ENCODE measurements at places on chromosomes 16 and 17.

GRCh38 chr17:65783845-65784334 is 222.4 kb upstream of the AXIN2 start:
- no peak for DNase-seq

DNA sequence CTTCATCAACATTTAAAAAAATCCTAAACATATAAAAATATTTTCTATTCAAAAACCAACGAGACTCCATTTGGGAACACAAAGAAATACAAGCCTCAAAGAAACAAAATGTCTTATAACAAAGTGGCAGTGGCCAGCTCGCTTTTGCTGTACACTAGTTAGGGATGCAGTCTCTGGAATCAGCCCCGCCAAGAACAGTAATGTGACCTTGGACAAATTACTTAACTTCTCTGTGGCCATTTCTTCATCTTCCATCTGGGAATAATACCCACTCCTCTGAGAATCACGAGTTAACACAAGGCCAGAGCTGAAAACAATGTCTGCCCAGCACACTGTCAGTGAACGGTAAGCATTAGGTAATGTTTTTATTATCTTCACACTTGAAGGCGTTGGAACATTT is 5.6 kb downstream of the STAT5B start:
- no peak for DNase-seq

GRCh38 chr17:11899537-11899942 is 97.7 kb downstream of the ZNF18 start:
- no peak for DNase-seq

DNA sequence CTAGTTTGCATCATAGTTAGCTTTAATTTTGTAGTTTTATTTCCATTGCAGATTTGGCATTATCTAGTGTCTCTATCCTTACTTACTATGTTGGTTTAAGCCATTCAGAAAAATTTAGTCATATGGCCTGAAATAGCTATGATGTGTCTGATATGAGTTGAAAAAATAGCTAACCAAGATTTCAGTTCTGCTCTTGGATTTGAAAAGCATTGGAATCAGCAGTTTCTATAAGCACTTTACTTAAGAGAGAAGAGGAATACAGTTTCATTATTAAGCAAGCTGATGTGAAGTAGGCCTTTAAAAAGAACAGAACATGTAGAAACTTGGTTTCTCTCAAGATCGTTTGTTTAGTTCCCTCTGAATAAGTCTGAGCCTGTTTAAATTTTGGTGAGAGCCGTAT is 25.9 kb downstream of the LPCAT2 start:
- no peak for DNase-seq

GRCh38 chr16:90046122-90046970 is 27.1 kb upstream of the DBNDD1 start:
- DNase-seq, result no peak

DNA sequence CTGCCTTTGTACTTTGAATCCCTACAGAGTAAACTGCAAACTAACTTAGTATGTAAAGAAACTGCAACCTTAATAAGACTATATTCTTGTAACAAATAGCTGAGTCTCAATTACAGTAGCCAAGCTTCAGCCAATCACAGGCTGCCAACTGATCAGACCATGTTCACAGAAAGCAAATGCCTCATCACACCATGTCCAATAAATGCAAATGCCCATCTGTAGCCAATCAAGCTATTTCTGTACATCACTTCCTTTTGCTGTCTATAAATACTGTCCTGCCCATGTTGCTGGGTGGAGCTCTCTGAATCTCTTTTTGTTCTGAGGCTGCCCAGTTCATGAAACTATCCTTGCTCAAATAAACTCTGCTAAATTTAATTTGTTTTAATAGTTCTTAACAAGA is 531.7 kb upstream of the TOM1L1 start:
- no peak for DNase-seq

DNA sequence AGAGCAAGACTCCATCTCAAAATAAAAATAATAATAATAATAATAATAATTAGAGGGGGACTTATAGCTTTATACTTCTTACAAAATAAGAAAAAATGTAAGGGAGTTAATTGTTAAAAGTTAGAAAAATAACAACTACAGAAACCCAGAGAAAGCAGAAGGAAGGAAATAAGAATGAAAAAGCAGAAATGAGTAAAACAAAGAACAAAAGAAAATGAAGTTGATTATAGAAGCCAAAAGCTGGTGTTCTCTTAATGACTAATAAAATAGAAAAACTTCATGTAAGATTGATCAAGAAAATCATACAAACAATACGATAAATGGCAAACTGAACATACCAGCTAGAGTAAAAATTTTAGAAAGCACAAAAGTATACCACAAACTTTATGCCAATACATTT is 6.8 kb upstream of the NSMCE1 start:
- DNase-seq, result no peak

GRCh38 chr17:28131599-28131998 is 89.1 kb downstream of the NLK start:
- DNase-seq, result no peak

DNA sequence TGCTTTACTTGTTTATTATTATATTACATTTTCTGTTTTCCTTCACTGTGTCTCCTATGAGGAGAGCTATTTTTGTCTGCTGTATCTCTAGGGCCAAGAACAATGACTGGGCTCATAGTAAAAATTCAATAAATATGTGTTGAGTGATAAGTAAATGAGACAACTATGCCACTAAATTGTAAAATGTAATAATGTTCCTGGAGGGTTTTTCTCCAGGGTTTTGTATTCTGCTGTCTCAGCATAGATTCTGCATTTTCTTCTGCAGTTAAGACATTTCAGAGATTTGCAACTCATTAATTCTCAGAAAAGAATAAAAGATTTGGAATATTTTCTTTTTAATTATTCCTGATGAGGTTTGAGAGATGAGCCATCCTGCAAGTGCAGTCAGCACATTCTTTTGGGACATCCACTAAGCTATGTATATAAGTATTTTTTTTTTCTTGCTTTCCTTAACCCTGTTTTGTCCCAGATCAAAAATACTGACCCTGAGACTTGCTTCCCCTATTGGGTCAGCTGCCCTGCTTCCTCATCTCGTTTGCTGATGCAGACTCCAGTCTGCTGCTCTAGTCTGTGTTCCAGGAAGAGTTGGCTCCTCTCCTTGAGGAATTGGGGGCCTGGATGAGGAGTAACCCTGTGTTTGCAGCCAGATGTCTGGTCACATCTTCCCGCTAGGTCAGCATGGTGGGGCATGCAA is 122.9 kb downstream of the ABCA8 start:
- no peak for DNase-seq

- DNase-seq, result no peak
Observed at GRCh38 chr17:15436473-15437302, 30.7 kb downstream of the CDRT4 start.

GRCh38 chr16:52568983-52569690 is 22.2 kb upstream of the TOX3 start:
- no peak for DNase-seq

DNA sequence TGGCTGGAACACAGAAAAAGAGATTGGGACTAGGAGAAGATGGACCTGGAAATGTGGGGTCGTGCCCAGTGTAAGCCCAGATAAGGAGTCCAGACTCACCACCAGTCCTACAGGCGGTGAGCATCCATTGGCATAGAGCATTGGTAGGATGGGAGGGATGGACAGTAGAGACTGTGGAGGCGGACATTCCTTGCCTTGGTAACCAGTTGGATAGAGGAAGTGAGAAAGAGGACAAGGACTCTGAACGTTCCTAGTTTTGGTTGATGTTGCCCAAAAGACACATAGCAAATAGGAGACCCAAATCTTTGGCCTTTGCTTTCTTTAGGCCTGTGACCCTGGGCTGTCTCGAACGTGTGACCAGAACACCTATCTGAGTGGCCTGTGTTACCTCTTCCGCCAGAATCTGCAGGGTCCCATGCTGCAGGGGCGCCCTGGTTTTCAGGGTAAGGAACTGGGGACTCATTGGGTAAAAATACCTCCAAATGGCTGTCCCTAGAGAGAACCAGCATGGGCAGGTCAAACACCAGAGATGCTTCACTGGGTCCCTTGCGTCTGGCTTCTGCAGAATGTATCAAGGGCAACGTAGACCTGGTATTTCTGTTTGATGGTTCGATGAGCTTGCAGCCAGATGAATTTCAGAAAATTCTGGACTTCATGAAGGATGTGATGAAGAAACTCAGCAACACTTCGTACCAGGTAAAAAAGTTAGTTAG is 6.4 kb downstream of the ITGAL start:
- DNase-seq, result no peak

- DNase-seq, result no peak
Observed at GRCh38 chr17:61595418-61596186, 4.6 kb upstream of the NACA2 start.

GRCh38 chr17:59812139-59812538 is 80.6 kb downstream of the TUBD1 start:
- no peak for DNase-seq

DNA sequence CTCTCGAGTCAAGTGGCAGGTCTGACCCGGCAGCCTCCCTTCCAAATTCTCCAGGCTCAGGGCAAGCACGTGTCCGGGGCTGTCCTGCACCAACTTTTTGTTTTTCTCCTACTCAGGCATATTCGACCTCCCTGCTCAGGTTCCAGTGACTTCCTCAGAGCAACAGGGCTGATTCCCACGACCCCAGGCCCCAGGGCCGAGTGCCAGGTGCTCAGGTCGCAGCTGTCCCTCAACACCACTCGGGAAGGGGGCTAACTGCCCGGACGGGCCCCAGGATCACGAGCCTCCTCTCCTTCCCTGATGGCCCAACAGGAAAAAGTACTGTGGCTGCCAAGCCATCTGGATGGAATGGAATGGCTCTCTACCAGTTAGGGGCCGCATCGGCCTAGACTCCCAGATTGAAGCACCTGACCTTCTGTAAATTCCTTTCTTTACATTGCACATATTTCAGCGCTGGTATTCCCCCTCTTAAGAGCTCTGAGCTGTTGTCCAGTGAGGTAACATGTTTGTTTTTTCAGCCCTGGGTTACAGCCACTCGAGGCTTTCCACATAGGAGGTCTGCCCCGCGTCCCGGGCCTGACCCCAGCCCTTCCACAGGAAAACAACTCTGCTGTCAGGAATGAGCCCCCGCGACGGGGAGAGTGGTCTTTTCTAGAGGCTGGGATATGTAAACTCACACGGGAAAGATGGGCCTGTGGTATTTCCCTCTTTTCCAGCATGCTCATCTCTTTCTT is 25.0 kb downstream of the NXN start:
- no peak for DNase-seq

DNA sequence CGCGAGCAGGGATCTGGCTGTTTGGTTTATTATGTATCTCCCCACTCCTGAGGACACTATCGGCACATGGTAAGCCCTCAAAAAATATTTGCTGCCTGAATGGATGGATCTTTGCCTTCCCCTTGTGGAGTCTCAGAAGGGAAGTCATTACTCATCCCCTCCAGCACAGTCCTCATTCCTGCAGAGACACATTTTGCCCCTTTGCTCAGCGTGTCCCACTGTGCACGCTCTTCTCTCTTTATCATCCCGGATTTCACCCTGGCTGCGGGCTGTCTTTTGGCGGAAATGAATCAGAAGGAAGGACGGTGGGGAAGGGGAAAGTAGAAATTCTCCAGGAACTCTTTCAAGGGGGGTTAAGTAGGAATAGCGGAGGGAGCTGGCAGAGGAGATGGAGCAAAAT is 125.2 kb upstream of the CDC42EP4 start:
- no peak for DNase-seq

DNA sequence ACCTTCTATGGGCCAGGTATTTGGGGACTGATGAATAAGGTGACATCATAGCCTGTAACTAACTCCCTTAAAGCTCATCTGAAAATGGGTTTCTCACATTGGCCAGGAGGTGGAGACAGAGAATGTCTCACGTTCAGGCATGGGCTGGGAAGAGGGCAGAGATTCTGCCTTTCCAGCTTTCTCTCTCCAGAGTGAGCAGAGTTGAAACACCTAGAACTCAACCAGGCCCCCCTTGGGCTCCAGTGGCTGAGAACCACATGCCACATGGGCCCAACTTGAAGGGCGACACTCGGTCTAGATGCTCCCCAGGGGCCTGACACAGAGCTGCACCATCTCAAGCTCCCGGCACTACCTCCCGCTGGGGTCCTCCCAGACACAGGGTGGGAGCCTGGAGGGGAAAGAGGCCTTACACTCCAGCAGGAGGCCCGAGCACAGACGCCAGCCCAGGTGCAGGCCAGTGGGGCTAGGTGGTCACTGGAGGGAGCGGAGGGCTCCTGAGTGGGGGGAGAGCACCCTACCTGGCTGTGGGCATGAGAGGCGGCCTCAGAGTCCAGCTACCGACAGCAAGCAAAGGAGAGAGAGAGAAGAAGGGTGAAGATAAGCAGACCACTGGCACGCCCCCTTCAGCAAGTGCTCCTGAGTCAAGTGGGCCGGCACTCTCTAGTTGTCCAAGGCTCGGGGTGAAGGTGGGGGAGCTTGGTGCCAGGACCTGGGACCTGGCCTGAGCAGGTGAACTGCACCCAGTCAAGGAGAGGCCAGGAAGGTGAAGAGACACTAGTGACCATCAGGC is 55.9 kb downstream of the MYO18A start:
- DNase-seq, result peak; percentile 35

DNA sequence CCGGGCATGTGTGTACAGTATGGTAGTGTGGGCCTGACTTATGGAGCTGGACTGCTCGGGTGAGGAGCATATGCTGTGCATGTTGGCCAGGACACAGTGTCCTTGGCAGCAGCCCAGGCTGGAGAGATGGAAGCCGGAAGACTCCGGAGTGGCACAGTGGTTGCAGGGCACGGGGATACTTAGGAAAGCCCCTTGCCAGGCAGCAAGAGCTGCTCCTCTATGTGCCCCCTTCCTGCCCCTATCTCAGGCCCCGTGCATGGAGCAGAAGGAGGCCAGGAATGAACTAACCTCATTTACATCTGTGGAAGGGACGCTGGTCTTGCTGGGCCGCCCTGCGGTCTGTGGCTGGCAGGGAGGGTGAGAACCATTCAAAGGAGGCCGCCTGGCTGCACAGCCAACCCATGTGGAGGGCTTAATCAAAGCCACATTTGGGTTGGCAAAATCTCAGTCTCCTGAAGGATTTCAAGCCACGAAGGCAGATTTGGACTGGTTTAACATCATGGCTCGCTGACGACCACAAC is 32.2 kb upstream of the RCVRN start:
- DNase-seq, result no peak

GRCh38 chr17:40173778-40174135 is 3.5 kb upstream of the RAPGEFL1 start:
- no peak for DNase-seq

GRCh38 chr16:81786868-81787267 is 7.8 kb downstream of the PLCG2 start:
- DNase-seq, result no peak

DNA sequence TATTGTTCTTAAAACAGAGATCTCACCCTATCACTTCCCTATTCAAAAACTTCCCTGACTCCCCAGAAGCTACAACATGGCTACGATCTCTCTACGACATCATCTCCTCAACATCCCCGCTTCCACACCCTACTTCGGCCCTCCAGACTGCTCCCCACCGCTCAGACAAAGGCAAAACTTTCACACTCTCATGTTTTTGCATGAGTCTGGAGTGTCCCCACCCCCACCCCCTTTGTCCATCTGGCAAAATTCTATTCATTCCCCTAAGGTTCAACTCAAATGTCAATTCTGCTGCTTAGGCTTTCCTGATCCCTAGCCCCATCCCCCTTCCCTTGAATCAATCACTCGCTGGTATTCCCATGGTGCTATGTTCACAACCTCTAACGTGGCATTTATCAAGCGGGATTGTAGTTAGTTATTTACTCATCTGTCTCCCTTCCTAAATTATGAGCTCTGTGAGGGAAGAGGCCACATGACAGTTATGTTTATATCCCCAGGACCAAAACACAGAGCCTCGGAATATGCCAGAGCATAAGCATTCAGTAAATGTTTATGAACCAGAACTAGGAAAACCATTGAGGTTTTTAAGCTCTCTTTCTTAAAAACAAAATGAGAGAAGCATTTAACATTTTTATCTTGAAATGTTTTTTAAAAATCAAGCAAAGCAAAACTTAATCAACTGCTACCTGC is 55.9 kb downstream of the STX8 start:
- DNase-seq, result no peak

- DNase-seq, result no peak
Observed at GRCh38 chr17:11492511-11492910, 105.8 kb upstream of the DNAH9 start.

Data from NCI-H1048 (cell line).